ELF-1 (cell line): ENCODE measurements at places on chromosomes 7 and 10.

- no peak for DNase-seq
Measured at GRCh38 chr7:102991540-102992214, 78.9 kb downstream of the LRRC17 start.

GRCh38 chr7:100544386-100544785, 5.4 kb downstream of the AGFG2 start:
- DNase-seq = no peak

GRCh38 chr10:20760460-20760859, 136.7 kb downstream of the NEBL start:
- no peak for DNase-seq

DNA sequence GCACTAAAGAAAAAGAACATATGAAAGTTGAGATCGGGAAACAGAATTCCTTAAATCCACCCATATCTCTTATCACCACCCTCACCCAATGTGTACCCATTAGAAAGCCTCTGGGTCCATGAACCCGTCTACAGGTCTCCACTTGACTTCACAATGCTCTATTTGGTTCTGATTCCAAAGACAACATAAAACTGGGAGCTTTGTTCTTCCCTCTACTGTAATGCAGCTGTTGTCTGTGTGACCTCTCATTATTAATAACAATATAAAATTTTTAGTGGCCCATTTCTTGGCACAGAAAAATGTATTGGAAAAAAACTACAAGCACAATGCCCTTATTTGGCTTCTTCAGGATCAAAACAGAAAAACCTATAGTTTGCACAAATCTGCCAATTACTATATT, 30.0 kb downstream of the DOCK4 start:
- DNase-seq = no peak

GRCh38 chr7:32660936-32661335, 165.6 kb downstream of the AVL9 start:
- DNase-seq = no peak
